ENCODE measurements at places on chromosomes 5 and 9.
A peak's percentile ranks its signal among the peaks of the same experiment; 100 is the strongest.

GRCh38 chr9:124242331-124243194 is 15.2 kb upstream of the NEK6 start:
- H3K4me3 ChIP-seq, result peak overlapping the region; percentile 34
- H3K27ac ChIP-seq, result peak overlapping the region; percentile 95
- peaks cover 23% of the 10 kb centered on the region for H3K4me1 ChIP-seq
- H3K27me3 ChIP-seq, result no peaks in the 10 kb centered on the region

- no peaks in the 10 kb centered on the region for H3K36me3 ChIP-seq
- no peak overlapping the region for H3K27ac ChIP-seq
- no peaks in the 10 kb centered on the region for H3K27me3 ChIP-seq
- no peaks in the 10 kb centered on the region for H3K4me1 ChIP-seq
Measured at GRCh38 chr5:120545951-120546350, 81.9 kb downstream of the PRR16 start.

- no peak overlapping the region for H3K4me3 ChIP-seq
- H3K27me3 ChIP-seq, result no peaks in the 10 kb centered on the region
- peak overlapping the region; percentile 26 for H3K27ac ChIP-seq
- H3K36me3 ChIP-seq, result no peaks in the 10 kb centered on the region
Measured at GRCh38 chr9:21070171-21070571, 7.6 kb downstream of the IFNB1 start.

DNA sequence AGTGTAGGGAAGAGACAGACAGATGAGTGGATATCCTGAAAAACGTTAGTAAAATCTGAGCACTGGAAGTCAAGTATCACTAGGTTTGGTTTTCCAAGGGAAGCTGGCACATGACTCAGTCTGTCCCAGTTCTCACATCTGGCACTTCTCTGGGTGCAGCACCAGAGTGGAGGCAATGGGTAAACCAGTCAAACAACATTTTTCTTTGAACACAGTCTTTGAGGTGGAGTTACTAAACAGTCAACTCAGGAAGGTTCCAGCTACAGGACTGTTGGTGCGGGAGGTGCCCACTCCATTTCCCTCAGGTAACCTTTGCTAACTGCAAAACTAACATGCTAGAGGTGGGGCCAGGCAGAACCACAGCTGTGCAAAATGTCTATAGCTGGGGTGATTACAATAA is 301.4 kb upstream of the RFX3 start:
- no peak overlapping the region for H3K27ac ChIP-seq
- no peaks in the 10 kb centered on the region for H3K36me3 ChIP-seq
- no peaks in the 10 kb centered on the region for H3K4me1 ChIP-seq
- no peaks in the 10 kb centered on the region for H3K27me3 ChIP-seq
- H3K4me3 ChIP-seq, result no peak overlapping the region
- no peak for DNase-seq

GRCh38 chr9:121331992-121332685 is 37.9 kb downstream of the STOM start:
- H3K36me3 ChIP-seq, result peaks cover 73% of the 10 kb centered on the region
- no peak overlapping the region for H3K4me3 ChIP-seq
- H3K27ac ChIP-seq, result peak overlapping the region; percentile 42

GRCh38 chr9:38685535-38685934 is 34.4 kb downstream of the FAM240B start:
- no peak for DNase-seq
- no peak overlapping the region for H3K4me3 ChIP-seq
- H3K27me3 ChIP-seq, result peaks cover 2% of the 10 kb centered on the region

DNA sequence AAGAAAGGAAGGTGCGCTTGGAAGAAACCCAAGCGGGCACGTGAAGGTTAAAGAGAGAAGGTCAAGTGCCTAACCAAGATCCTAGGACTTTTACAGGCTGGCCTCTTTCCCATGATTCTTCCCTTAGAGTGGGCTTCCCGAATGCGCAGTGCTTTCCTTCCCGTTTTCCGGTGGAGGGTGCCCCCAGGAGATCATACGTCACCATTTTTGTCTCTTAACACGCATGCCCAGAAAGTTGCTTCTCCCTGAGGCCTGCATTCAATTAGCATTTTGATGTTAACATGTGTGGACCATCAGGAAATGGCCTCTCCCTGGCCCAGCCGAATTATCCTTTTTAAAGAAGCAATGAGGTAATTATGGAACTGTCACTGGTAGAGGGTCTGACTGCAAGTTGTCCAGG is 1.9 kb upstream of the RUSC2 start:
- H3K36me3 ChIP-seq, result no peaks in the 10 kb centered on the region
- no peaks in the 10 kb centered on the region for H3K27me3 ChIP-seq
- H3K4me3 ChIP-seq, result no peak overlapping the region
- H3K27ac ChIP-seq, result peak overlapping the region; percentile 95
- H3K4me1 ChIP-seq, result peaks cover 29% of the 10 kb centered on the region
- peak; percentile 93 for DNase-seq

DNA sequence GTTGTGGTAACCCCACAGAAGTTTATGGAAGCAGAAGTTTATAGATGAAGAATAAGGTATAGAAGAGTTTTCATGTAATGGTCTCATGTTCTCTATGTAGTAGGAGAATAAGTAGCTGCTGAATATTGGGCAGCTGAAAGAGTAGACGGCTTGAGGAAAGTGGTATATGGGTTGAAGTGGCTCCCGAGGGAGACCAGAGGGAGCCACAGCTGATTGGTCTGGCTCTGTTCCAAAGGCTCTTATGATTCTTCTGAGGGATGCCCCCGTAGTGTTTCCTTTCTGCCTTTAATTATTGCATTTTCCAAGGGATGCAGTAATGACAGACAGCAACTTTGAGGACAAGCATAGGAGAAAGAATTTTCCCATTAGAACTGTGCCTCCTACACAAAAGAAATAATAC is 30.1 kb upstream of the TENT2 start:
- H3K27me3 ChIP-seq, result no peaks in the 10 kb centered on the region
- H3K4me3 ChIP-seq, result no peak overlapping the region
- H3K4me1 ChIP-seq, result no peaks in the 10 kb centered on the region
- no peaks in the 10 kb centered on the region for H3K36me3 ChIP-seq
- no peak overlapping the region for H3K27ac ChIP-seq

- no peaks in the 10 kb centered on the region for H3K27me3 ChIP-seq
- peaks cover 18% of the 10 kb centered on the region for H3K36me3 ChIP-seq
- no peak for DNase-seq
Measured at GRCh38 chr9:78267889-78268288, 29.0 kb upstream of the PSAT1 start.

GRCh38 chr5:122310889-122311288 is 1.1 kb upstream of the SNCAIP start:
- peak overlapping the region; percentile 56 for H3K27ac ChIP-seq
- H3K4me3 ChIP-seq, result no peak overlapping the region
- H3K4me1 ChIP-seq, result peaks cover 12% of the 10 kb centered on the region
- no peaks in the 10 kb centered on the region for H3K36me3 ChIP-seq
- DNase-seq, result peak; percentile 90
- peaks cover 3% of the 10 kb centered on the region for H3K27me3 ChIP-seq

GRCh38 chr9:2987679-2988078 is 143.8 kb upstream of the PUM3 start:
- no peak overlapping the region for H3K4me3 ChIP-seq
- no peaks in the 10 kb centered on the region for H3K4me1 ChIP-seq
- H3K27ac ChIP-seq, result no peak overlapping the region
- DNase-seq, result no peak
- H3K36me3 ChIP-seq, result no peaks in the 10 kb centered on the region

DNA sequence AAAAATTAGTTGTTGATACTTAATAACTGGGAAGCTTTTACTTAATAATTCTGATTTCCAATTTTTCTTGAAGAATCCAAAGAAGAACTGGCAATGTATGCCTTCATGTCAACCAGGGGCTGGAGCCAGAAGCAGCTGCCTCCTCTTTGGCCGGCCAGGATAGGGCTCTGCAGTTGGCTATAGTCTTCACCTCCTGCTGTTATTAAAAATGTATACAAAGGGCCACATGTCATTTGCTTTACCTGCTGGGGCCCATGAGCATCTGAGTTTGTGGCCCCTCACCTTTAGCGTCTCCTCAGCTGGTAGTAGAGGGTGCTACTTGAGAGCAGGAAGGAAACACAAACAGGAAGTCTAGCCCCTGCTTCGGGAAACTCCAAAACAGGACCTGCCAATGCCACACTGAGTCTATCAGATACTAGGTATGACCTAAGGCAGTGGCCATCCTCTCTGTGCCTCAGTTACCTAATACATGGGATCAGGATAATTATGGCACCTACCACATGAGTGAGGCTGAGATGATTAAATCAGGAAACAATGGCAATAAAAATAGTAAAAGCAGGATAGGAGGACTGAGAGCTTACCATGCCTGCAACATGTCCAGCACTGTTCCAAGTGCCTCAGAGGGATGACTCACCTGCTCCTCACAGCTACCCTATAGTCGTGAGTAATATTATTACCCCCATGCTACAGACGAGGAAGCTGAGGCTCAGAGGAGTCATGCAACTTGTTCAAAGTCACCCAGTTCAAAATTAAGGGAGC is 21.3 kb downstream of the CCDC69 start:
- H3K27me3 ChIP-seq, result no peaks in the 10 kb centered on the region
- DNase-seq, result no peak
- peaks cover 7% of the 10 kb centered on the region for H3K36me3 ChIP-seq
- no peak overlapping the region for H3K4me3 ChIP-seq
- H3K4me1 ChIP-seq, result no peaks in the 10 kb centered on the region

DNA sequence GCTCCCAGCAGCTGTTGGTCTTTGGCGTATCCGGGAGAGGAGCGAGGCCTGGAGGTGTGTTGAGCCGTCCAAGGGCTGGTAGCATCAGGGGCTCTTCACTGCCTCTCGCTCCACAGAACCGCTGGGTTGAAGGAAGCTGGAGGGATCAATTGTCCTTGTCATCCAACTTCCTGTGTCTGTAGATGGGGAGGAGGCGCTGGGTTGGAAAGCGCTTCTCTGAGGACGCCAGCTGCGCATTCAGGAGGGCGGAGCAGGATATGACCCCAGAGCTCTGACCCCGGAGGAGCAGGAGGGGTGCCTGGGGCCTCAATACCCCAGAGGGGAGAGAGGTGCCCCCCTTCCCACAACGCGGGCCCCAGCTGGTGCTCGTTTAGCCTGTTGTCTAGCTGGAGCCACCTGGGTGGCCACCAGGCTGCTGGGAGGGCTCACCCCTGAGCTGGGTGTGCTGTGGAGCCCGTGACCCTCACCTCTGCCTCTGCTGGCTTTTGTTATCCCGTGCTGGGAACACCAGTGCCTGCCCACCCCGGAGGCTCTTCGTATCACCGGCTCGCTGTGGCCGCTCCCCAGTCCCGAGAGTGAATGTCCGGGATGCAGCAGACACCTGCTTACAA is 2.0 kb upstream of the DBH start:
- H3K27ac ChIP-seq, result no peak overlapping the region
- no peak overlapping the region for H3K4me3 ChIP-seq
- H3K36me3 ChIP-seq, result no peaks in the 10 kb centered on the region
- peaks cover 32% of the 10 kb centered on the region for H3K4me1 ChIP-seq
- H3K27me3 ChIP-seq, result peaks cover 24% of the 10 kb centered on the region

DNA sequence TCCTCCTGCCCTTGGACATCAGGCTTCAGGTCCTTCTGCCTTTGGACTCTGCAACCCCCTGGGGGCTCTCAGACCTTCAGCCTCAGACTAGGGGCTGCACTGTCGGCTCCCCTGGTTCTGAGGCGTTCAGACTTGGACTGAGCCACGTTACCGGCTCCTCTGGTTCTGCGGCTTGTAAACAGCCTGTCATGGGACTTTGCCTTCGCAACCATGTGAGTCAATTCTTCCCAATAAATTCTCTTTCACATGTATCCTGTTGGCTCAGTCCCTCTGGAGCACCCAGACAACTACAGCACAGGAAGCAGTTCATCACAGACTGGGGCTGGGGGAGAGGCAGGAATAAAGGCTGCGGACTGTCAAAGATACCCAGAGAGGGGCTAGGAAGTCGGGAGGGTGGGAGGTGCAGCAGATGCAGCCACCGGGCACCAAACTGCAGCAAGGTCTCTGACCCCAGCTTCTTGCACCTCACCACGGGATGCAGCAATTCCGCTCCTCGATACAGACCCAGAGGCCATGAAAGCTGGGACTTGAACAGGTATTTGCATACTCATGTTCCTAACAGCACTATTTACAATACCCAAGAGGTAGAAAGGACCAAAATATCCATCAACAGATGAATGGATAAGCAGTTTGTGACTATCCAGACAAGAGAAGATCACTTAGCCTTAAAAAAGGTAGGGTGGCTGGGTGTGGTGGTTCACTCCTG is 100.8 kb downstream of the COL23A1 start:
- peaks cover 14% of the 10 kb centered on the region for H3K27me3 ChIP-seq
- no peak overlapping the region for H3K4me3 ChIP-seq
- no peaks in the 10 kb centered on the region for H3K36me3 ChIP-seq

DNA sequence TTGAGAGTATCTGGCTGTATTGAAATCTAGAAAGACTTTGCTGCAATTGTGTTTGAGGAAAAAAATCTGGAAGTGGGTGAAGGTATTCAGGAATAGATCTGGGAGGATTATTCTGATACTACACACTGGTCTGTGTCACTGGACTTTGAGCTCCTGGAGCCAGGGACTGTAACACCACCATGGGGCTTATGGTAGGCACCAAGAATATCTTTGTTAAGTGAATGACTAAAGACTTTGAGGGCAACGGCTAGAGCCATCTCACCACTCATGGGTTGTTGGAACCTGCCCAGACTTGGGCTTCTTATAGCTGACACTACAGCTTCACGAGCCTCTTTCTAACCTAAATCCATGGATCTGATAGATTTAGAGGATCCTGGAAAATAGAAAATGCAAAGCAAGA is 10.2 kb downstream of the NFX1 start:
- DNase-seq, result no peak
- H3K27me3 ChIP-seq, result no peaks in the 10 kb centered on the region
- H3K4me3 ChIP-seq, result no peak overlapping the region
- no peak overlapping the region for H3K27ac ChIP-seq
- no peaks in the 10 kb centered on the region for H3K4me1 ChIP-seq
- peaks cover 66% of the 10 kb centered on the region for H3K36me3 ChIP-seq

GRCh38 chr5:100566382-100567141 is 31.4 kb downstream of the FAM174A start:
- no peaks in the 10 kb centered on the region for H3K36me3 ChIP-seq
- H3K27ac ChIP-seq, result no peak overlapping the region
- no peaks in the 10 kb centered on the region for H3K4me1 ChIP-seq
- H3K4me3 ChIP-seq, result no peak overlapping the region
- no peaks in the 10 kb centered on the region for H3K27me3 ChIP-seq
- no peak for DNase-seq

DNA sequence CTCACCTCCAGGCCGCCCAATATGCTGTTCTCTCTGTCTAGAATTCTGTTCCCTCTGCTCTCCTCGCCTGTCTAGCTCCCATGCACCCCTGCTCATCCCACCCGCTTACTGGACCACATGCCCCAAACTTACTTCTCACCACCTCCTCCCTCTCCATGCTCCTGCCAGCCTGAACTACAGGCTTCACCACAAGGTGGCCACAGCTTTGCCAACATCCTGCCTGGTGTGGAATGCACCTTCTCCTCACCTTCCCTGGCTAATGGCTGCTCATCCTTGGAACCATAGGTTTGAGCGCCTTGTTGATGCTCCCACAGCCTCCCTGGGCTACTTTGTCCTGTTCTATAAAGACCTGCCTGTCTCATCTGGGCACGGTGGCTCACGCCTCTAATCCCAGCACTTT is 9.6 kb downstream of the LAMC3 start:
- peaks cover 9% of the 10 kb centered on the region for H3K27me3 ChIP-seq
- no peak for DNase-seq
- H3K4me3 ChIP-seq, result no peak overlapping the region
- H3K36me3 ChIP-seq, result no peaks in the 10 kb centered on the region
- no peak overlapping the region for H3K27ac ChIP-seq
- peaks cover 15% of the 10 kb centered on the region for H3K4me1 ChIP-seq
